Astrocyte of the spinal cord (primary cell): ENCODE measurements at places on chromosomes 2 and 18.

- no peak for DNase-seq
Observed at GRCh38 chr2:104049981-104050380, 803.9 kb upstream of the POU3F3 start.

GRCh38 chr2:127581050-127581345 is 45.5 kb downstream of the MYO7B start:
- DNase-seq = no peak

GRCh38 chr2:67792681-67793091 is 270.1 kb downstream of the C1D start:
- no peak for DNase-seq

DNA sequence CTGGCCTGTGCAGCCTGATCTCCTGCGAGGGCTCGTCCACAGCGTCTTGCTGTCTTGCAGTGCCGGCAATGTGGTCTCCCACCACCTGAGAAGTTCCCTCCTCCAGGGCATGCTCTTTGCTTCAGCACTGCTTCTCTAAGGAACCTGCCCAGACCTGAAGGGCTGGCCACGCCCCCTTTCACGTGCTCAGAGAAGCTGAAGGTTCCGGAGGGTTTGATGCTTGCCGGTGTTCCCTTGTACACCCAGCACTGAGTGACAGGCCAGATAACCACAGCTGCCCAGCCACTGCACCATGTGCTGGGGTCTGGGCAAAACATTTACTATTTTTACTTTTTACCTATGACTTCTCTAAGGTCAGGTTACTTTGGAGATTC is 1.7 kb upstream of the POLR2D start:
- DNase-seq = no peak

DNA sequence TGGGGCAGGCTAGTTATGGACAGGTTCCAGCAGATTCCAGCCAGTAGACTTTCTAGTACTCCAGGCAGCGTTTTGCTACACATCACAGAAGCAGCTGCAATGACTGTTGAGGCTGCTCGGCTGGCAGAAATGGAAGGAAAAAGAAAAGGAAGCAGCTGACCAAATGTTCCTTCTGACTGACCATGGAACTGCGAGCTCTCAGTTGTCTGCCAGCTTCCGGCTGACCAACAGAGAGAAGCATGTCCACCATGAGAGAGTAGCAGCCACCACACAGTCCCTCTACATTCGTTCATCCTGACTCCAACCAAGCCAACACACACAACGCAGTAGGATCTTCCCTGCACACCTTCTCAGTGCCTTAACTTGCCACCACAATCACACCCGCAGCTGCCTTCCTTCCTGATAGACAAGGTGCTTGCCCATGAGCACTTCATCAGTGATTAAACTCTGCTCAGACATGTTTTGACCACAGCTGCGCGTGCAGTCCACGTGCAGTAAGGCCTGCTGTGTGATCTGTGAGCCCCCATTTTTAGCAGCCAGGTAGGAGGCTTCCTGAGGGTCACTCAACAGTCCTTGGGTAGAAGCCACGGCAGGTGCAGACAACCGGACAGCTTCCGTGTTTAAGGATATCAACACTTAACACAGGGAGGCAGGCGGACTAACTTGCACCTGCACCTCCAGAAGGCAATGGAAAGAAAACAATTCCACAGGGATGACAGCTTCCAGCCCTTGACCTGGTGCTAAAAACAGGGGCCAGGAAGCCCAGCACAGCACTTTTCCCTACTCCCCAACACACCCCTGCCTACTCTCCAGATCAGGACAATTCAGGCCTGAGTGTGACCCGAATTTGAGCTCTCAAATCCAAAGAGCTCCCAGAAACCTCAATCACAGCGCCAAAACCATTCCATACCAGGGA is 996 bp downstream of the TGFBRAP1 start:
- DNase-seq = no peak

- peak; percentile 10 for DNase-seq
Observed at GRCh38 chr18:74994502-74995418, 214.2 kb downstream of the PTGR3 start.

- no peak for DNase-seq
Observed at GRCh38 chr2:12809526-12809925, 92.8 kb downstream of the TRIB2 start.

GRCh38 chr2:79799729-79800128 is 286.9 kb downstream of the CTNNA2 start:
- no peak for DNase-seq

- peak; percentile 20 for DNase-seq
Observed at GRCh38 chr2:166088634-166089033, 39.2 kb downstream of the SCN1A start.

DNA sequence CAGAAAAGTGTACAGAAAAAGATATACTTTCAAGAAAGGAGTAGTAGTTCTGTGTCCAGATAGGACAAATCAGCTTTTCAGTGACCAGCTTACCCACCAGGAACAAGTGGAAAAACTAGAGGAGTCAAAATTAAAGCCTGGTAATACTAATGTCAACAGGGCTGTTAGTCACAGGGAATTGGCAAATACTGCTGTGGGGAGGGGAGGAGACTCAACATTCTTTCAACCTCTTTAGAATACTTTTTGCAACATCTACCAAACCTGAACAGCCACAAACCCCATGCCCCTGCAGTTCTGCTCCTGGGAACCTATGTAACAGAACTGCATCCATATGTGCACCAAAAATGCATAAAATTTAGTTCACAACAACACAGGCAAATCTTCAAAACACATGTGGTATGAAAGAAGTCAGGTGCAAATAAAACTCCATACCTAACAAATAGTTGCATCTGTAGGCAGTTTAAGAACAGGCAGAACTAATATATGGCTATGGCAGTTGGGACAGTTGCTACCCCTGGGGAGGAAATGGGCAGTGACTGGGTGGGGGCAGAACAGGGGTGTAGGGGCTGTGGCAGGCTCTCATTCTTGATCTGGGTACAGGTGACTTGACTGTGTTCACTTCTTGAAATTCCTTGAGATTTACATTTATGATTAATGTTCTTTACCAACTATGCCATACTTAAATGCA is 9.7 kb downstream of the CMPK2 start:
- no peak for DNase-seq
